Adrenal gland (tissue), 19 donors: ENCODE measurements at places on chromosomes 6 and 20. TPM values are rescaled to one million over a fixed set of nuclear protein-coding genes. Genes with fewer than 3 reads are reported as not detected.

ASF1A gene
- polyA plus RNA-seq: 46.1 TPM

PREP gene
- 14.2 TPM for polyA plus RNA-seq

NEURL2 gene
- 19.1 TPM for polyA plus RNA-seq

SEMG1 gene
- not detected for polyA plus RNA-seq

GUCA1A gene
- polyA plus RNA-seq: not detected

ZNF184 gene
- polyA plus RNA-seq: 1.3 TPM

KIF6 gene
- polyA plus RNA-seq: 2.0 TPM

VSTM2L gene
- 21.8 TPM for polyA plus RNA-seq

SMLR1 gene
- polyA plus RNA-seq: 0.10 TPM

ACOT8 gene
- polyA plus RNA-seq: 78.8 TPM
